ENCODE measurements at places on chromosomes 6 and 20.

DNA sequence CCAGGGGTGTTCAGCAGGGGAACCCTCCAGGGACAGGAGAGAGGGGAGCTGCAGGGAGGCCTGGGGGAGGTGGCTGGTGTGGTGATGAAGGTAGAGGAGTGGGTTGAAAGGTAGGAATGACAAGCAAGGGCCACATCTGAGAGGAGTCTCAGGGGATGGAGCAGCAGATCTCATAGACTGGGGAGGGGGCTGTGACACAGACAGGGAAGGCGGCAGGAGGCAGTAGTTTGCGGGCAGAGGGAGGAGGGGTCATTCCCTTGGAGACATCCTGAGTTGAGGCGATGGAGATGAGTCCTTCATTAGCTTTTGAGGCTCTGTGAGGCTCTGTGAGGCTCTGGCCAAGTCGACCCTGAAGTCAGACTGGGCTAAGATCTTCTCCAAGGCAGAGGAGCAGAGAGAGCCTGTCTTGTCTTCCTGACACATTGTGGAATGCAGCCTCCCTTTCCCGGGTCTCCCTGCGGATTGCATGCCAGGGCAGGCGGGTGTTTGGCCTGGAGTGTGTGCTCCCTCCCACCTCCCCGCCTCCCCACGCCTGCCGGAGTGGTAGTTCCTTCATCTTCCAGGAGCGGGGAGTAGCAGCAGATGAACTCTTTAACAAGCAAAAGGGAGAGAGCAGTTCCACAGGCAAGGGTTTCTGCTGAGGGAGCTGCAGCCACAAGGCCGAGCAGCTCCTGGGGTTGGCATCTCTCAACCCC lies 34.3 kb upstream of the MLN start:
- peak; percentile 54 for DNase-seq

DNA sequence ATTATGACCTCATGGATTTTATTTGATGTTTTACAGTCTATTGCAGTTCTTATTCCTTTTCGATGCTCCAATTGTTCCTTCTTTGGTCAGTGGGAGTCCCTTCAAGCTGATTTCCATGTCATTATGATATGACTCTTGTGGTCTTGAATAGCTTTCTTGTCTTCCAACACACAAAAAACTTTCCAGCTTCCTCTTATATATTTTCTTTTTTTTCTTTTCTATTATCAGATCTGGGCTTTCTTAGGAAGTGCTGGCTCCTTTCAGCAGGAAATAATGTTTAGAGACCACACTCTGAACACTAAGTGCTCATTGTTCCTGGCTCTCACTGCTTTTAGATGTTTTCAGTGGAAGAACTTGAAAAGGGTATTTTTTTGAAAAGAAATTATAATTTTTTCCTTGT lies 3.1 kb upstream of the SLC17A1 start:
- no peak for DNase-seq

GRCh38 chr6:157246771-157247484 lies 76.4 kb downstream of the TMEM242 start:
- no peak for DNase-seq

DNA sequence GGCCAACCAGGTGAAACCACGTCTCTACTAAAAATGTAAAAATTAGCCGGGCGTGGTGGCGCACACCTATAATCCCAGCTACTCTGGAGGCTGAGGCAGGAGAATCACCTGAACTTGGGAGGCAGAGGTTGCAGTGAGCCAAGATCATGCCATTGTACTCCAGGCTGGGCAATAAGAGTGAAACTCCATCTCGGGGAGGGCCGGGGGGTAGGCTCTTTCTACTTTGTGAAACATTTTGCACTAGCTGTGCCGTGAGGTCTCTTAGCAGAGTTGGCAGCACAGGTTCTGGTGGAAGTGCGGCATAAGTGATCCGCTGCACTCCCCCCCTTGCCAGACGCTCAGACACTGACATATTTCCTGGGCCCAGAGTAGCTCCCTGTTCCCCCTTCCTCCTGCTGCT lies 24.5 kb downstream of the PSMG4 start:
- DNase-seq = peak; percentile 10

- no peak for DNase-seq
Measured at GRCh38 chr20:7775072-7775471, 165.2 kb downstream of the HAO1 start.

- no peak for DNase-seq
Measured at GRCh38 chr6:35552285-35552917, 39.7 kb upstream of the TULP1 start.

GRCh38 chr6:68235326-68235784 lies 399.7 kb upstream of the ADGRB3 start:
- DNase-seq = no peak

- no peak for DNase-seq
Measured at GRCh38 chr20:50198180-50198666, 7.6 kb downstream of the CEBPB start.

DNA sequence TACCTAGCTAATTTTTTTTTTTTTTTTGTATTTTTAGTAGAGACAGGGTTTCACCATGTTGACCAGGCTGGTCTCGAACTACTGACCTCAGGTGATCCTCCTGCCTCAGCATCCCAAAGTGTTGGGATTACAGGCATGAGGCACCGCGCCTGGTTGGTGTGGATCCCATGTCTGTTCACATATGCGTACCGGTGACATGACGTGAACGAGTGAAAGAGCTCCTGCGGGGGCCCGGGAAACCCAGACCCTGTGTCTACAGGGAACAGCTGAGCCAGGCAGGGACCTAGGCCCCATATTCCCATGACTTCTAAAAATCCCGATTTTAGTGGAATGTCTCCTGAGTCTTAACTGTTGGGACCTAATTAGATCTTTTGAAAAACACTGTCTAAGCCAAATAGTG lies 33.1 kb downstream of the VSTM2L start:
- DNase-seq = no peak

DNA sequence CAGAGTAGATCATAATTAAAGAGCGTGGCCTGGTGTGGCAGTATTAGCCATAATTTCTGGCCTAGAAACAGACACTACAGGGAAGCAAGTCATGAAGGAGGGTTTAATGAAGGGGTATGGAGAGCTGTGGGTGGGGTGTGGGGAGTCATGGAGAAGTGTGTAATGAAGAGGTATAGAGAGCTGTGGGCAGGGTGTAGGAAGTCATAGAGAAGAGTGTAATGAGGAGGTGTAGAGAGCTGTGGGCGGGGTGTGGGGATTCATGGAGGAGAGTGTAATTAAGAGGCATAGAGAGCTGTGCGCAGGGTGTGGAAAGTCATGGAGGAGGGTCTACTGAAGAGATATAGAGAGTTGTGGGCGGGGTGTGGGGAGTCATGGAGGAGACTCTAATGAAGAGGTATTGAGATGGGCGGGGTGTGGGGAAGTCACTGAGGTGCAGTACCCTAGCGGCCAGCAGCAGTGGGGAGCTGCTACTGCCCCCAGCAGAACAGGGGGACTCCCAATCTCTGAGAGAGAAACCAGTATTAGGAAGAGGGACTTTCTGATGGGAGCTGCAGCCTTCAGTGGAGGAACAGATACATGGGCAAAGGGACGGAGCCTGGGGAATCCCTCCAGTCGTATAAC lies 145.4 kb upstream of the FOXA2 start:
- DNase-seq = no peak

GRCh38 chr6:114449659-114450058 lies 106.8 kb upstream of the HS3ST5 start:
- no peak for DNase-seq

GRCh38 chr6:148653138-148653776 lies 93.6 kb upstream of the UST start:
- DNase-seq = no peak

DNA sequence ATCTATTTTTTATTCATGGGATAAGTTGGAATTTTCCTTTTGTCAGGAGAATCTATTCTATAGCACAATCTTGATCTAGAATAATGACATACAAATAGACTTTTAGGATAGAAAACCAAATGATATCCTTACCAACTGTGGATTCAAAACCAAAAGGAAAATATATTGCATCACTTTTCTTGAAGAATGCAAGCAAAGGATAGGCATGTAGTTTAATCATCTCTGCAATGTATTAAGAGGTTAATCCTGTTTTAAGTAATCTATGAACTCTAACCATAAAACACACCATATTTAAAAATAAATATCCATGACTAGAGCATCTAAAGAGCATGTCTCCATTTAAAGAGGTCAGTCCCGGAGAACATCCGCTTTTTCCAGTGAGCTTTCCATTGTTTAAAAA lies 106.7 kb upstream of the CNKSR3 start:
- DNase-seq = no peak

DNA sequence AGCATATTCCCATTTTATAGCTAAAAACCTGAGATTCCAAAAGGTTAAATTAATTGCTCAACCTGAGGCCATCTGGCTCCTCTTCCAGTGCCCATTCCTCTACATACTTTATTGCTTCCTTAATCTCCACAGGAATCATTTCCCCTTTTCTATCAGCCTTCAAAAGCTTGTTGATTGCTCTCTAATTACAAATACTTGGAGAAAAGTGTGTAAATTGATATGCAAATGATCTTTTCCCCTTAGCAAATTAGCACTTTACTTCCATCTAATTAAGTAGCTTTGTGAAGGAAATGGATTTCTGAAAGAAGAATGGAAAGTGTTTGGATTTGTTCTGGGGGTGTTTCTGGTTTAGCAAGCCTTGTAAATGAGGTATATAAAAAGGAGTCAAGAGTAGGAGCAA lies 323.3 kb downstream of the GRIK2 start:
- DNase-seq = no peak

GRCh38 chr6:18119236-18119635 lies 3.2 kb downstream of the NHLRC1 start:
- DNase-seq = no peak

GRCh38 chr6:16505711-16506357 lies 255.4 kb downstream of the ATXN1 start:
- peak; percentile 96 for DNase-seq

- DNase-seq = no peak
Measured at GRCh38 chr6:168765752-168766151, 324.8 kb downstream of the SMOC2 start.

DNA sequence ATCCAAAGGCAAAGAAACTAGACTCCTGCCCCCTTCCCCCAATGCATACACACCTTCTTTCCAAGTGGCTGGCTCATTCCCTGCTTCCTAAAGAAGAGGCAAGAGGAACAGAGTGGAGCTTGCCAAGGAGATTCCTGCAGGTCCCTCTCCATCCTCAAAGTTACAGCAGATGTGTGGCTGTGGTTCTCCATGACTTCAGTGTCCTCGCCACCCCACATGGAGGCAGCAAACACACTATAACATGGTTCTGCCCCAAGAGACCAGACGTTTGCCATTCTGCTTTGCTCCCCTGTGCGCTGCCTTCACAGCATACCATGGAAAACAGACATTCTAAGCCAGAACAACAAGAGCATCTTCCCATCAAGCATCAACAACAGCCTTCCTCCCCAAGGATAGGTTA lies 84.4 kb downstream of the BACH2 start:
- no peak for DNase-seq

DNA sequence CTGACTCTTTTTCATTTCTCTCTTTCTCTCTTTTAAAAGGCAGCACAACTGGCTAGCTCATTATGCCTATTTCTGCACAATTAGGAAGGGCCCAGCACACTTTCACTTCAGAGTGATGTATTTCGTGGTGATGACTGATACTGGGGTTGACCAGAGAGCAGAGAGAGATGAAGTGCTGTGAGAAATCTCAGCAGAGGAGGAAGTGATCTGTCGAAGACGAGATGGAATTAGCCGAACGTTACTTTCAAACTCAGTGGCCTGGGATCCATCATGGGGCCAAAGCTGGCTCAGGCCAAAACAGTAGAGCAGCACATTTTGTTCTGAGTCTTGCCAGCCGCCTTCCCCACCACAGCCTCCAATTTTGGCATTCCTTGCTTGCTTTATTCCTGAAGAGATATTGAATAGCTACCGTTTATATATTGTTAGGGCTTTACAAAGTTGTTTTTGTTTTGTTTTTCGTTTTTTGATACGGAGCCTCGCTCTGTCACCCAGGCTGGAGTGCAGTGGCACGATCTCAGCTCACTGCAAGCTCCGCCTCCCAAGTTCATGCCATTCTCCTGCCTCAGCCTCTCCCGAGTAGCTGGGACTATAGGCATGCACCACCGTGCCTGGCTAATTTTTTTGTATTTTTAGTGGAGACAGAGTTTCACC lies 213.2 kb upstream of the ECI2 start:
- DNase-seq = peak; percentile 85

- DNase-seq = no peak
Measured at GRCh38 chr20:47817573-47817972, 32.3 kb upstream of the SULF2 start.

GRCh38 chr20:11880680-11881079 lies 37.0 kb upstream of the BTBD3 start:
- no peak for DNase-seq

DNA sequence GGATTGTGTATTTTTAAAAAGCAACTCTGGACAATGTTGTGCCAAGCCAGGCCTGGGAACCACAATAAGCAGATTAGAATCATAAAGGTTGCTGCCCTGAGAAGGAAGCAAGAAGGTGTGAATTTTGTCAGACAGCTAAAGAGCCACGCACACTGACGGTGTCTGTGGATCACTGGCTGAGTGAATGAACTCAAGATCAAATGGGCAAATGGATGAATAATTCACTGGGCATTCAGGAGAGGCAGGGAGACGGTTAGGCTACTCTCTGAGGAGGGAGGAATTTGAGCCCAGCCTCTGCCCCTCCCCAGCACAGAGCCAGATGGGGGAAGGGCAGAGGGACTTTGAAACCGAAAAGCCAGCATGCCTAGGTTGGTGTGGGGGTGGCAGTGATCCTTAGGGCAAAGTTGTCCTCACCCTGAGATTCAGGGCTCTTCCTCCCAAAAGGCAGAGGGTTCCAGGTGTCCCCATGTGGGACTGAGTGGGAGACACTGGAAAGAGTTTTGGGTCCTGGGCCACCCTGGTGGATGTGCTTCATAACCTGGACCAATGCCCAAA lies 19.5 kb upstream of the SLC22A7 start:
- no peak for DNase-seq

DNA sequence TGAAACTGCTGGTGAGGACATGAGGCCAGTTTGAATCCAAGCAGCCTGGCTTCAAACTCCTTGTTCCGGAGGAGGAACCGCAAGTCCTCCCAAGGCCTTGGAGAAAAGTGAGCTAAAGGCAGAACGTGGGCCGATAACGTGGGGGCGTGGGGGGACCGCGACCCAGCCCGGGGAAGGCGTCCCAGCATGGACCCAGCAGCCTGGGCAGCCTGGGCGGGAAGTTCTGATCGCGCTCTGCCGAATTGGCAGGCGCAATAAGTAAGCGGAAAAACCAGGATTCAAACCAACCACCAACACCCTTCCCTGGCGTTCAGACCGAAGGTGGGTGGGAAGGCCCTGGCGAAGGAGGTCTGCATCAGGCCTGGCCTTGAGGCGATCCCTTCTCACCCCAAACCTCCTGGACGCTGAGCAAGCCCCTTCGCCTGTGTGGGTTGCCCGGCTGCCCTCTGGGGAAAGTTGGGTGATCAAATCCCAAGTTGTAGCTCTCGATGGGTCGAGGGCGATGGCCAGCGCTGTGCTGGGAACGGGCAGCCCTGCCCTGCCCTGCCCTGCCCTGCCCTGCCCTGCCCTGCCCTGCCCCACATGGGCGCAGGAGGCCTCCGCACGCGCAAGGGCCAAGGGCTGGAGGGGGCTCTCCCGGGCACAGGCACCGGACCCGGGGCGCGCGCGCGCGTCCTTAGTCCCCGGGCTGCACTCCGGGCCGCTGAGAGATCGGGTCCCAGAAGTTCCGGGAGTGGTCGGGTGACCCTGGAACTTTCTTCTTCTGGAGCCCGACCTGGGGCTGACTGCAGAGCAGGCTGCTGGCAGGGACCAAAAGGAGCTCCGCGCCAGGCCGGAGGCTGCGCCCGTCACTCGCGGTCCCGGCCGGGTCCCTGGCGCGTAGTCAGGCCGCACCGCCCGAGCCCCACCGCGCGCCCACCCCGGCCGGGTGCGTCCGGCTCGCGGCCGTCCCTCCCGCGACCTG lies 637 bp upstream of the SLC22A3 start:
- no peak for DNase-seq

All from lung (tissue), 17 donors.